ENCODE measurements at places on chromosomes 5 and 9.

DNA sequence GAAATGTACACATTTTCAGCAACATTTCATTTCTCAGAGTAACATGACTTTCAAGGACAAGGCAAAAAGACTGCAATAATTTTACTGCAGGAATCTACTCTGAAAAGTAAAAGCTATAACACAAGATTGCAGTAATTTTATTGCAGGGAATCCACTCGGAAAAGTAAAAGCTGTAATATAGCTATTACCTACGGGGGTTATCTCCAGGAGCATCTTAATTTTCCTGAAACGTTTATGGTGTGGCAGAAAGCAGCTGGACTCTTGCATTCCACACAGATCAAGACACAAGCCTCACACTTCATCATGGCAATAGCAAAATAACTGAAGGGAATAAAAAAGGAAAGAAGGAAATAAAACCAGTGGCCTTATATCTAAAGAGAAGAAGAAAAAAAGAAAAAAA is 171.2 kb downstream of the TSSK1B start:
- no peak for DNase-seq

GRCh38 chr9:89854715-89855475 is 250.1 kb downstream of the GADD45G start:
- DNase-seq = no peak

- no peak for DNase-seq
Observed at GRCh38 chr9:91771027-91771426, 179.0 kb downstream of the ROR2 start.

GRCh38 chr9:33659921-33660320 is 135.4 kb upstream of the PRSS3 start:
- DNase-seq = no peak

GRCh38 chr5:54766748-54767147 is 218.6 kb downstream of the ESM1 start:
- no peak for DNase-seq

DNA sequence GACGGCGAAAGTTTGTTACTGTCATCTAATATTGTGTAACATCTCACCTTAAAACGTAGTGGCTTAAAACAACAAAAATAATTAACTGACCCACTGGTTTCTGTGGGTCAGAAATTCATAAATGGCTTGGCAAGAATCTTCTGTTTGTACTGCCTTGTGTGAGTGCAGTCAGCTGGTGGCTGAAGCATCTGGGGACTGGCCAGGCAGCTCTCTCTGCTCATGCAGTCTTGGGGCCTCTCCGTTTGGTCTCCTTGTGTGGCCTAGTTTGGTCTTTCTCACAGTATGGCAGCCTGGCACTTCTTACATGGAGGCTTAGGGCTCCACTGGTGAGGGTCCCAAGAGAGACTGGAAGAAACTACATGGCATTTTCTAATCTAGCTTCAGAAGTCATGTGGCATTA is 49.0 kb upstream of the CTXN3 start:
- no peak for DNase-seq

- DNase-seq = no peak
Observed at GRCh38 chr9:28801144-28801799, 1228.0 kb upstream of the C9orf72 start.

DNA sequence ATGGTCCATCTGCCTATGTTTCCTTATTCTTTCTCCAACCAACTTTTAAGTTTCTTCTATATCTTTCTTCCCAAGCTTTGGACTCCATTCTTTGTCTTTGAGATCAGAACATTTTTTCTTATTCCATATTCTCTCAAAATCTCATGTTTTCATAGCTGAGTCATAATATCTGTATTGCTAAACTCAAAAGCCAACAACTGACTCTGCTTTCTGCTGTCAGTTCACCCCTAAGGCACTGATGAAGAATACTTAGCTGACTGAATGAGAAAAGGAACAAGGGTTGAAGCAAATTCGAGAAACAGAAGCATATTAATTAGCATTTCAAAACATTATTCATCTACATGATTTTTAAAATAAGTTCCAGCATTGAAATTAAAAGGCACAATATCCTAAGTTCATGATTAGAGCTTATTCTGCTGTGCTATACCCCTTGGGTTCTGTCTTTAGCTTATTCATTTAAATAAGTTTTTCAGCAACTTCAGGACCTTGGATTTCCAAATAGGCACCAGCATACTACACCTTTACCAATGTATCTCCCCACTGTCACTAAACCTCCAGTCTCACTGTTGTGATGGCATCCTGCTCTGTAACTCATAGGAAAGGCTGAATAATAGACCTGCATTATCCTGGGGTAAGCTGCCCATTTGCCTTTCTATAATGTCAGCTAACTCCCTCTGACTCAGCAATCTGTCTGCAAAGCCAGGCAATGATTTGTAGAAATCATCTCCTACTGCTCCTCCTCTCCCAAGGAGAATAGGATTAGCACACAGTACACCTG is 49.9 kb upstream of the C5orf46 start:
- DNase-seq = no peak

- peak; percentile 64 for DNase-seq
Observed at GRCh38 chr5:141681695-141682641, at the start of gene ARAP3. TSS of gene ARAP3 (minus strand) at chr5:141682230. CDS start at chr5:141680486, 1,744 bp downstream.

GRCh38 chr5:123035918-123036390 is 571 bp downstream of the PPIC start:
- no peak for DNase-seq

- no peak for DNase-seq
Observed at GRCh38 chr5:172322028-172322965, 38.7 kb upstream of the UBTD2 start.

DNA sequence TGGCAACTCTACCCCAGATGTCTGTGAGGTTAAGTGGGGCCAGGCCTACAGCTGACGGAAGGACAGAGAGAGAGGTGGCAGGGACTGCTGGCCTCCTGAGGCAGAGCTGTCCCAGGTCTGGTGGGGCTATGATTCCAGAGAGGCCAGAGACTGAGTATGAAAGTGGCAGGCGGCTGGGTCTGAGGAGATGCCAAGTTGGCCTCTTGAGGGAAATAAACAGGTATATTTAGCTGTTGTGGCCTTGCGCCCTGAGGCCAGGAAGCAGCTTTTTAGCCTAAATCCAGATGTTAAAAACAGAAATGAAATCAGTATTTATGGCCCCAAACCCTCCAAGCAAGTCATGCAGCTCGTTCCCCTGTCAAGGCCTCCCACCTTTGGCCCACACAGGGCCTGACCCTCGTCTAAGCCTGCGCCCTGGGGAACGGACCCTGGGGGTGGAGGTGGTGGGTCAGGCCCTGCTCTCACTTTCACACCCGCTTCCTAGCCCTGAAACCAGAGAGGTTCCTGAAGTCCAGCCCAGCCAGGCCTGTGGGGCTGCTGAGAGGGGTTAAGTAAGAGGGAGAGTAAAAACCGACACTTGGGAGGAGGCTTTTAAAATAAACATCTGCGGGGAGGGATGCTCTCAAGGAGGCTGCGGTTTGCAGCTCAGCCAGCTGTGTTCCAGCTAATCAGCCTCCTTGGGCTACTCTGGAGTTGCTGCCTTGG is 18.7 kb downstream of the PCDHGC5 start:
- no peak for DNase-seq

- DNase-seq = no peak
Observed at GRCh38 chr5:126004636-126005035, 418.6 kb upstream of the GRAMD2B start.

- no peak for DNase-seq
Observed at GRCh38 chr5:56801256-56801655, 14.1 kb upstream of the MAP3K1 start.

DNA sequence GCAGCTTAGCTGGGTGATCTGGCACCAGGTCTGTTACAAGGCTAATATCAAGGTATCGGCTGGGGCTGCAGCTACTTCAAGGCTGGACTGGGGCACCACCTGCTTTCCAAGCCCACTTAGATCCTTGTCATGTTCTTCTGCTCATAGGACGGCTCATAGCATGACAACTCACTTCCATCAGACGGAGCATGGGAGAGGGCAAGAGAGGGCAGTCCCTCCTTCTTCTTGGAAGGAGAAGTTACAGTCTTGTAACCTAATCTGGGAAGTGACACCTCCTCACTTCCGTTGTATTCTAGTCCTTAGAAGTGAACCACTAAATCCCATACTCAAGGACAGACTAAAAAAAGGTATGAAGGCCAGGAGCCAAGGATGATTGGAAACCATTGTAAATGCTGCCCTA is 258.2 kb downstream of the MAST4 start:
- DNase-seq = no peak

DNA sequence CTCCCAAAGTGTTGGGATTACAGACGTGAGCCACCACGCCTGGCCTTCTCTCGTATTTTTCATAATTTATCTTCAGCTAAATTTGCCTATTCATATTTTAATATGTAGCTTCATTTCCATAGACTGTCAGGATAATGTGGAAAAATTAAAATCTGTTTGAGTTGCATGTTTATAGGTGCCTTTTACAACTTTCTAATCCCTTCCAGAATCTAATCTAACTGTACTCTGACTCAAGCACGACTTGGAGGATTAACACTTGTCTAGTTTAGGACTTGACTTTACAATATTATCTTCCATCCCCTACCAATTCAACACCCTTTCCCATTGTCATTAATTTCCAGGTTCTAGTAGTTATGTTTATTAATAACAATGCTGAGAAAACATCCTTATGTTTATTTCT is 1761.5 kb downstream of the MAT2B start:
- no peak for DNase-seq

DNA sequence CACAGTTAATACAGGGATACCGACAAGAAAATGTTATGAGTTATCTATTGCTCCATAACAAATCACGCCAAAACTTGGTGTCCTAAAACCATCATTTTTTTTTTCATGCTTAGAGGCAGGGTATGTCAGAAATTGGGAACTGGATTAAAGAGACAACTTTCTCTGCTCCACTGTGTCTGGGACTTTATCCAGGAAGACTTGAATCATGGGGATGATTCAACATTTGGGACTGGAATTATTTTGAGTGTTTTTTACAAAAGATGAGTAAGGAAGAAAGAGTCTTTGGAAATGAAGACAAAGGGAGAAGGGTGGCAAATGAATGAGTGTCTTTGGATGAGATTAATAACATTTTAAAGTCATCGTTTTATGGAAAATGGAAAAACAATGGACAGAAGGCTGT is 1883.7 kb upstream of the C9orf72 start:
- DNase-seq = no peak

GRCh38 chr9:111621895-111622480 is 9.1 kb upstream of the DNAJC25 start:
- peak; percentile 34 for DNase-seq

DNA sequence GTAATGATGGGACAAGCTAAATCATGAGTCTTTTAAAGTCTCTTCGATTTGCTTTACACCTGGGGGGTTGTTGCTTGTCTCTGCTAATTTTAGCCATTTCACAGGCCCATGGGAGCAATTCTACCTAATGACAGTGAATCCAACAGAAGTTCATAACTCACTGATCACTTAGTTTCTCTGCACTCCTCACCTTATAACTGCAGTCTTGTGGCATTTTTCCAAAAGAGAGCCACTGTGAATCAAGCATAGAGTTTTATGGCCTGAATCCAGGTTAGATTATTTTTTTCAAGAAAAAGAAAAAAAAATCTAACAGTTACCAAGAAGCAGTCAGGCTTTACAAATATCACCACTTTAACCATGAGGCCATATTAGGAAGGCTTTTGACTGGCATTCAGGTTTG is 1.5 kb upstream of the IL7R start:
- no peak for DNase-seq

DNA sequence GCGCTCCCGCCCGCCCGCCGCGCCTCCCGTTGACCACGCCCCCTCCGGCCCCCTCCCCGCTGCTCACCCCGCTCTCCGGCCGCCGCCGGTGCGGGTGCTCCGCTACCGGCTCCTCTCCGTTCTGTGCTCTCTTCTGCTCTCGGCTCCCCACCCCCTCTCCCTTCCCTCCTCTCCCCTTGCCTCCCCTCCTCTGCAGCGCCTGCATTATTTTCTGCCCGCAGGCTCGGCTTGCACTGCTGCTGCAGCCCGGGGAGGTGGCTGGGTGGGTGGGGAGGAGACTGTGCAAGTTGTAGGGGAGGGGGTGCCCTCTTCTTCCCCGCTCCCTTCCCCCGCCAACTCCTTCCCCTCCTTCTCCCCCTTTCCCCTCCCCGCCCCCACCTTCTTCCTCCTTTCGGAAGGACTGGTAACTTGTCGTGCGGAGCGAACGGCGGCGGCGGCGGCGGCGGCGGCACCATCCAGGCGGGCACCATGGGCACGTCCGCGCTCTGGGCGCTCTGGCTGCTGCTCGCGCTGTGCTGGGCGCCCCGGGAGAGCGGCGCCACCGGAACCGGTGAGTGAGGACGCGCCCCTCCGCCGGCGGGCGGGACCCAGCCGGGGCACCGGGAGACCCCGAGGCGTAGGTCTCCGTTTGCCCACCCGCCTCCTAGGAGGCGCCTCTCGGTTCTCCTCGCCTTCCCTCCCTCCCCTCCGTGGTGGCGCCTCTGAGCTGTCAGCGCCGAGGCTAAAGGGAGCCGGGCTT is at the start of gene VLDLR:
Gene VLDLR, plus strand, starts transcription at position 66 of the 739 bp plus-strand sequence. Its CDS starts 403 bp downstream, at position 469.
- peak; percentile 26 for DNase-seq

GRCh38 chr9:123168586-123168985 is 99.8 kb downstream of the STRBP start:
- no peak for DNase-seq

Data from CD4-positive, alpha-beta T cell treated with Interleukin-6 for 4 hours (primary cell).